CD8-positive, alpha-beta T cell (primary cell): ENCODE measurements at places on chromosomes 5 and 9.
A peak's percentile ranks its signal among the peaks of the same experiment; 100 is the strongest.

DNA sequence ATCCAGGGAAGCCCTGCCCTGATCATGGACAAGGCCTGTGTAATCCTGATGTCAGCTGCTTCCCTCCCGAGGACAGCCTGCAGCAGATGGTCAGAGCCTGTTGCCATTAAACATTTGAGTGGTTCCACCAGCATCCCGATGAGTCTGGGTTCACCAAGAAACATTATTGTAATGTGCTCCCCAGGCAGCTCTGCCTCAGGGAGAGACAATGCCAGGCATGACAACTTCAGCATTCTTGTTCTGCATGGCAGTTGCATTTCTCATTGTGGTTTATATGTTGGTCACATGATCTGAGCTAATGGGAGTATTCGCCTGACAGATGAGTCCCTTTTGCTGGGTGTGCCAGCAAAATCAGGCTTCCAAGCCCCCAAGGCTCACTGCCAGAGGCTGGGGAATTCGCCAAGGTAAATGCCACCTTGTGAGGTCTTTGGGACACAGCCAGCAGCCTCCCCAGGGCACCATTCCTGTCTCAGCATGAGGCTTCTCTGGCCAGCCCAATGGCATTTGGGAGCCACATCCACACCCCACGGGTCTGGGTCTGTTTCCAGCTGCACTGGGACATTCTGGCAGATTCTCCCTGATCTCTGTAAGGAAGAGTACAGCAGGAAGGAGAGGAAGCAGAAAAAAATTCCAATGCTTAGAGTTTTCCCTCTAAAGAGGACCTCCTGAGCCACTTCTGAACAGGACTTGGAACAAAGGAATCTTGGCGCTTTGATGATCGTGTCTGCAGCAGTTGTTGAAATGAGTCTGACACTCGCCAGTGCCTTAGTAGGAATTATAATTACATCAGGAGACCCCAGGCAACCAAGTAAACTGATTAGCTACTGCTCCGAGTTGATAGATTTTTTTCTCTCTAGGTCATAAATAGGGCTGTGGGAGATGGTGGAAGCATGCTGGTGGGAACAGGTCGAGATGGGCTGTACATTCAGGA lies 18.7 kb downstream of the KCNIP1 start:
- DNase-seq = no peak

GRCh38 chr9:98087420-98088354 lies 31.2 kb downstream of the NANS start:
- no peak for DNase-seq

GRCh38 chr9:4706971-4707622 lies 27.7 kb downstream of the CDC37L1 start:
- no peak for DNase-seq

GRCh38 chr5:137155261-137156000 lies 343.7 kb downstream of the SPOCK1 start:
- no peak for DNase-seq

DNA sequence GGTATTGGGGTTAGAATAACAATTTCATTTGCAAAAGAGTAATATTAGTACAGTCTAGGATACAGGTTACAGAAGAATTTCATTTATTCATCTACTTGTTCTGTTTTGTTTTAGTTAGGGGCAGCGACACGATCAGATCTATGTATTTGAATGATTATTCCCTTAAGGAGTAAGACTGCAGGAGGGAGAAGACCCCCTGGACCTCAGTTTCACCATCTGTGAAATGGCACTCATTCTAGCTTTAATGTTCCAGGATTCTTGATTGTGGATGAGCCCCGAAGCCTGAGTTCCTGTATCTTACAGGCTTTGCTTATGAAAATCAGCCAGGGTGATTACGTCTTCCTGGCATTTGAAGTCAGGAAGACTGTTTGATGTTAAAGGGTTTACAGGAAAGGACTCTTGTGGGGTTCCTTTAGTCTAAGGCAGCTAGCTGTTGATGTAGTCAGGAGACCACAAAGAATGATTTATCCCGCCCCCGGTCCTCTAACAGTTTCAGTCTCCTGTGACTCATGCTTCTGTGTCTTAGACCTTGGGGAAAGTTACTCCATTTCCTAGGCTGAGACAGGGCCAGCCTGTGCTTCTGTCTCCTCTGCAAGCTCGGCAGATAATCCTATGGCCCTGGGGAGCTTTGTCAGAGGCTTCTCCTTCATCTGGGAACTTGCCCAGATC lies 11.5 kb downstream of the SMIM3 start:
- peak; percentile 67 for DNase-seq

DNA sequence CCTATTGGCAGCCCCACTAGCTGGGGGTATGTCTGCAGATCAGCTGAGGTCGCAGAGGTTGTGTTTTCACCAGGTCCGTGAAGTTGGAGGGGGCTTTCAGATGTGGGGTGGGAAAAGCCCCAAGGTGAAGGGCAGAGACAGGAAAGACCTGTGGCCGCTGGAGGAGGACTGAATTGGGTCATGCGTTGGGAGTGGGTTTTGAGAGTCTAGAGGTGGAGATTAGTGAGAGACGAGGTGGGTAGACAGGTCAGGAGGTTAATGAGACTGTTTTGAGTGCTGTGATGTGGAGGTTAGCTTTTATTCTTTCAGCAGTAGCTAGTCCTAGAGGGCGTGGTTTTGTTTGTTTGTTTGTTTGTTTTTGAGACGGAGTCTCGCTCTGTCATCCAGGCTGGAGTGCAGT lies 10.3 kb downstream of the SNX30 start:
- no peak for DNase-seq

GRCh38 chr9:1002678-1003077 lies 26.2 kb downstream of the DMRT3 start:
- no peak for DNase-seq

GRCh38 chr9:79080536-79080935 lies 491.2 kb upstream of the TLE4 start:
- DNase-seq = no peak

- no peak for DNase-seq
These were observed 122.1 kb upstream of the DAPK1 start for GRCh38 chr9:87375397-87376073.

GRCh38 chr5:95832664-95833063 lies 10.1 kb upstream of the GLRX start:
- DNase-seq = no peak

- DNase-seq = no peak
These were observed 23.8 kb downstream of the C5 start for GRCh38 chr9:121026260-121026691.

- no peak for DNase-seq
These were observed 224.3 kb downstream of the NR3C1 start for GRCh38 chr5:143179126-143179740.

DNA sequence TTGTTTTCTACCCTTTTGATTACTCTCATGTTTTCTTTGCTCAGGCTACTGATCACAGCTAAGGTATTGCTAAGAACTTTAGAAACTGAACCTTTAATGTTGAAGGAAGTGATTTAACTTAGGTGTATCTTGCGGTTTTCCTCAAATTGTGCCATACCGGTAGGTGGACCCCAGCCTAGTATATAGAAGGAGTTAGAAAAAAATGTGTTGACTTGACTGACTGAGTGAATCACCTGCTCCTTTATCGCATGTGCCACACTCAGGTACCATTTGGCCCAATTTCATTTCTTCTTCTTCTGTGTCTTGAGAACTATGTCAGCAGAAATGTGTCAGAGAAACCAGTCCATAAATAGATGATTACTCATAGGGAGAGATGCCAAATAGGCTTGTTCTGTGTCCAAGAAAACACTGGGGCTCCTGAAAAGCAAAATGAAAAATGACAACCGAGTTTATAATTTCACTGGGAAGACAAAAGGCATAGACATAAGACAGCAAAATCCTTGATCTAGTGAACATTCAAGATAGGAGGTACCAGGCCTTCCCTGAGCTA lies 19.4 kb downstream of the PLPPR1 start:
- no peak for DNase-seq

DNA sequence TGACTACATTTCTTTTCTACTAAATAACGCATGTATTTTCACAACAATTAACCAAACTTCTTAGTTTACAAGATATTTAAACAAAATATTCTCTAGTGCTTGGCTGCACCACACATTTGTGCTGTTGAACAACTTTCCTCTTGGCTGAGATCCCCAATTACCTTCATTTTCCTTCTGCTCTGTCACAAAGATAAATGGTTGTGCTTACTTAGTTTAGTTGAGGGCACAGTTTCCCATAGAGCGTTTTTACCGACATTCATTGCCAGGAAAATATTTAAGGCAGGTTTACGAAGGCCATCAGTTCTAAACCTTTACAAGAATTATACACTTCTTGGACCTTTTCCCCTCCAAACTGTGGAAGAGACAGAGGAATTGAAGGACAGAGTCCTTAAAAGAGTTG lies 60.7 kb downstream of the PRUNE2 start:
- DNase-seq = no peak

- DNase-seq = no peak
These were observed 263.7 kb downstream of the SEMA5A start for GRCh38 chr5:9282211-9282610.

- DNase-seq = no peak
These were observed 115.2 kb upstream of the WWC1 start for GRCh38 chr5:168176251-168176650.

DNA sequence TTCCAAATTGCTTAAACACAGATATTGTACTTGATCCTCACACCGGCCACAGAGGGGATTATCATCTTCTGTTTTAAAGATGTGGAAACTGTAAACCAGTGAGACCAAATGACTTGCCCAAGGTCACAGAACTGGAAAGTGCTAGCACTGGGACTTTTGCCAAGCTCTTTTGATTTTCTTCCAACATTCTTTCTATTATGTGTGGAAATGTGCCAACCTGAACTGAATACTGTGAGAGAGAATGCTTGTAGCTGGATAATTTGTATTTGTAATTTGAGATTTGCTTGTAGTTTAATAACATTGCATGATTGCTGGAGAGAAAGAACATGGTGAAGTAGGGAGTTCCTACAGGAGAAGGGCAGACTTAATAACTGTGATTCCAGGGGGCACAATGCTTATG lies 977.9 kb upstream of the NUDT12 start:
- DNase-seq = no peak

GRCh38 chr9:91832322-91832721 lies 117.7 kb downstream of the ROR2 start:
- no peak for DNase-seq

DNA sequence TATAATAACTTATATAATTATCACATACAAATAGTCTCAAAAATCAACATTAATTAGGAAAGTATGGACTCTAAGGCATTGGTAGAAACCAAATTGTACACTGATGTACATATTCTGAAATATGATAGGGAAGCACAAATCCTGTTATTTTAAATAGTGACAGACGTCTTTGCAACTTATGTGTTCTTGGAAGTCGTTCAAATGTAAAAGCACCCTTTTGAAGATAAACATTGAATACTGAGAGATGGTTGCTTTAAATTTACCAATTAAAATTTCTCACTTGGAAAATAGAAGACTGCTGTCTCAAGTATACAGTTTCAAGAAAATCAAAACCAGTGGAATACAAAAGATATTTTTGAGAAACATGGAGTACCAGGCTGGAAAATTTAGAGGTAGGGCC lies 457.4 kb upstream of the NUDT12 start:
- DNase-seq = no peak

DNA sequence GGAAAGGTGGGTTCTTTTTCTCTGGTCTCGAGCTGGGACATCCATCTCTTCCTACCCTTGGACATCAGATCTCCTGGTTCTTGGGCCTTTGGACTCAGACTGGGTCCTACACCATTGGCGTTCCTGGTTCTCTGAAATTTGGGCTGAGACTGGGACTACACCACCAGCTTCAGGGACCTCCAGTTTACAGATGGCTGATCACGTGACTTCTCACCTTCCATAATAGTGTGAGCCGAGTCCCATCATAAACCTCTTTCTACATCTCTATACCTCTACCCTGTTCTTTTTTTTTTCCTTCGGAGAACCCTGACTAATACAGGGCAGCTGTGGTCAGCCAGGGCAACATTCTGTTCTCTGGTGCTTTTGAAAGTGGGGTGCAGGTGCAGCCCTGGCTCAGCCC lies 27.2 kb upstream of the RXRA start:
- DNase-seq = no peak

- DNase-seq = no peak
These were observed 75.9 kb upstream of the SEMA6A start for GRCh38 chr5:116650544-116650943.

- DNase-seq = no peak
These were observed 76.0 kb downstream of the ACTL7B start for GRCh38 chr9:108779551-108780325.

- DNase-seq = peak; percentile 34
These were observed 47.7 kb downstream of the AMBP start for GRCh38 chr9:114030364-114030763.

- DNase-seq = no peak
These were observed 472.1 kb downstream of the CTNND2 start for GRCh38 chr5:11432116-11432515.

DNA sequence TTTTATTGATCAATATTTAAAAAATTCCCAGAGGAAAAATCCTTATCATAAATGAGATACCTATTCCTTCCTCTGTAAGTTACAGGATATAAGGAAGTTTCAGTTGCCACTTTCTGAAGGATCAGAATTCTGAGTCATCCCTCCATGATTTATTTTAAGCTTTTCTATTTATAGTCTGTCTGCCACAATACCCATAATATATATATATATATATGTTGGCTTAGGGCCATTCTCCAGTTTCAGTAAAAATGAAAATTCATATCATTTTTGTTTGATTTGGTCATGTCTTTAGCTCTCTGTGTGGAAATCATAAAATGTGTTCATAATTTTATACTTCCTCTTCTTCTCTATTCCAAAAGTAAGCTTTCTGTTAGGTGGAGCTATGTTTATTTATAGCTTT lies 215.8 kb upstream of the CYLC2 start:
- DNase-seq = no peak

GRCh38 chr5:143495821-143496275 lies 92.4 kb upstream of the NR3C1 start:
- no peak for DNase-seq

- peak; percentile 81 for DNase-seq
These were observed 40.7 kb upstream of the CLPTM1L start for GRCh38 chr5:1385395-1386273.

DNA sequence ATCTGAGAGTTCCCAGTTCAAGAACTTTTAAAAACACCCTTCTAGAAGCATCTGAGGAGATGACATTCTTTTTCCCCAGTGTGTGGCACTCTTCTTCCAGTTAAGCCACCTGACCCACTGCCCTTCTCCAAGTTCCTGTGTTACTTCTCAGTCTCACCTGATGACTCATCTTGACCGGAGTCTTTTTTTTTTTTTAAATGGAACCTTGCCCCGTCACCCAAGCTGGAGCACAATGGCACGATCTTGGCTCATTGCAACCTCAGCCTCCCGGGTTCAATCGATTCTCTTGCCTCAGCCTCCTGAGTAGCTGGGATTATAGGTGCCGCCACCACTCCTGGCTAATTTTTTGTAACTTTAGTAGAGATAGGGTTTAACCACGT lies 224.1 kb upstream of the DAB2 start:
- no peak for DNase-seq

DNA sequence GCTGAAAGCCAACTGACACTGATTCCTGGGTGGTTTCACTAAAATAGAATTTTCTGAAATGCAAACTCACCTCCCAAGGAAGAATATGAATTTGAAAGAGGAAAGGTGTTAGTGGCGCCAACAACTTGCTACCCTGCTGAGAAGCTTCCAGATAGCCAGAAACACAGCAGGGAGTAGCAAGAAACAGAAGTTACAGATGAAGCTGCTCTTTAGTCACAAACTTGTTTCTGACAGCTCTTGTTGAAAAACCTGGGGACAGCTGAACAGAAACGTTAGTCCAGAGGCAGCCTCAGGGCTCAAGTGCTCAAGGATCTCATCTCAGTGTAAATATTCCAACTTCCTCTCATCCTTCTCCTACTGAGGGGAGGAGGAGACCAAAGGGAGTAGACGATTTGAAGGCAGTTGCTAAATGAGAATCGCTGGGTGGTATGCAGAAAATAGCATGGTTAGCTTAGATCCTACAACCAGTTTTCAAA lies 184.1 kb downstream of the PDE4D start:
- no peak for DNase-seq

GRCh38 chr9:133716564-133717112 lies 21.5 kb downstream of the SARDH start:
- no peak for DNase-seq
